ENCODE measurements at places on chromosomes 3 and 15.

GRCh38 chr3:107521469-107522059 lies 1.2 kb upstream of the BBX start:
- no peak for DNase-seq

- peak; percentile 27 for DNase-seq
Measured at GRCh38 chr3:158918008-158918407, 116.2 kb downstream of the MFSD1 start.

DNA sequence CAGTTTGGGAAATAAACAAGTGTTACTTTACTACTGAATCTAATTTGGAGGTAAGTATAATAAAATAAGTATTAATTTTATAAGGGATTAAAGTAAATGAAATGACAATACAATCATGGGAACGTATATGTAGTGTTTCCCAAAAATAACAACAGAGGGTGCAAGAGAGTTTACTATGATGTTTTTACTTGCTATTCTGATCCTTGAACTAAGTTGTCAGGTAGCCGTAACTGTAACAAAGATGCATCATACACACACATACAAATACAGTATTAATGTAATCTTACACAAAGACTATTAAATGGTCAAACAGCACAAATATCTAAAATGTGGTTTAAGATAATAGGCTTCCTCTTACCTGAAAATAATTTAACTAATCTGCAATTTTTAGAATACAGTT lies 311.4 kb downstream of the TBC1D5 start:
- DNase-seq = no peak

DNA sequence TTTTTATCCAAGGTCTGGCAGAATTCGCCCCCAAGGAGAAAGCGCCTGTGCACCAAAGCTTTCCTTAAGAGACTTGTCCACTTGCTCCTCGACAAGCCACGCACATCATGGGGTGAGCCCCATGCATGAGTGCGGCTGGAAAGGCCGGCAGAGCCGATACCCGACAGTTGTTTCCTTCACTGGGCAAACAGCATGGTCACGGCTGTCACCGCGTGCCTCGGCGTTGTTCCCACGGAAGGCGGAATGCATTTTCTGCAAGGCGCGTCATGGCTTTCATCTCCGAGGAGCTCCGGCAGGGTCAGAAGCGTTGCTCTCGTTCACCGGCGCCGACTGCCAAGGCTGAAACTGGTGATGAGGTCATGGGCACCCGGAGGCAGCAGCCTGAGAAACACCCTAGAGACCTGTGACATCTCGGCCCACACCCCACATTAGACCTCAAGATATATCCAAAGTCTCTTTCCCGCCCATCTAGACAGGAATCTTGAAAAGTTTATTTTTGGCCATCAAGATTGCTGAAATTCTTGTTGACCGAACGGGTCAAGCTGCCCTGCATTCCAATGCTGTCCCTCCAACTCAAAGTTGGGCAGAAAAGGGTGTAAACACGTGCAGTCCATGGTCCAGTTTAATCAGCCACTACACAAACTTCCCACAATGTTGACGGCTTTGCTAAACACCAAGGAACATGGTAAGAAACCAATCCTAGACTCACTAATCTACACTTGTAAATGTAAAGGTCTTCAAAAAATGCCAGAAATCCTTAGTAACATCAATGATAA lies 604 bp upstream of the TJP1 start:
- peak; percentile 53 for DNase-seq

- DNase-seq = no peak
Measured at GRCh38 chr3:141380987-141381386, 12.7 kb downstream of the ZBTB38 start.

Data from H54 (cell line).